ENCODE measurements at places on chromosomes 5 and 9.

GRCh38 chr9:130905125-130905901, 8.7 kb upstream of the QRFP start:
- DNase-seq: no peak

- DNase-seq: no peak
Observed at GRCh38 chr5:104702212-104702611, 1139.6 kb upstream of the NUDT12 start.

DNA sequence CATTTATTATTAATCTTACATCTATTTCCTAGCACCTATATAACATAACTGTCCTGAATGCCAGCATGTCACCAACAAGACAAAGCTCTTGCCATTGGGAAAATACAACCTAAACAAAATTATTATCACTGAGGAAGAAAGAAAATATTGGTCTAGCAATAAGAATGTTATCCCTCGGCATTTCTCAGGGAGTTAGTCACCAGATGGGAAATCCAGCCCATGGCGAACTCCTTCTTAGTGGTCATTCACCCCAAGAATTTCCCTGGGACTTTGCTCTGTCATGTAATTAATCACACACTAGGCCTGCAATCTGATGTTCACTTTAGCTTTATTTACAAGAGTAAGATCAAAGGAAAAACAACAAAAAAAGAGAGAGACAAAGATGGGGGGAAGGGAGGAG, 56.1 kb upstream of the TAS2R1 start:
- DNase-seq: no peak

GRCh38 chr5:92581249-92581648, 999.8 kb downstream of the NR2F1-AS1 start:
- peak; percentile 19 for DNase-seq

DNA sequence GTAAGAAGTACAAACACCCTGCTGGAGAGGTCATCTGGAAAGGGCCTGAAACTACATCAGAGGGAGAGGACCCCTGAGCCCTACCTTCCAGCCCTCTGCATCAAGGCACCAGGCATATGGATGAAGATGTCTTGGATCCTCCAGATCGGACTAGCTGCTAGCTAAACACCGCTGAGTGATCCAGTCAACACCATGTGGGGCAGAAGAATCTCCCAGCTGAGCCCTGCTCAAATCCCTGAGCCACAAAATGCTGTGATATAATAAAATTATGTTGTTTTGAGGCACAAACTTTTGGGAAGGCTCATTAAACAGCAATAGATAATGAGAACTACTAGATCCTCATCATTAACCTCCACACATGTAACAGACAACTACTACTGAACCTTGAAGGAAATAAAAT, 155.2 kb downstream of the FRMD3 start:
- DNase-seq: no peak

GRCh38 chr5:173507171-173507570, 109.3 kb downstream of the BOD1 start:
- DNase-seq: no peak

GRCh38 chr9:33111631-33112030, 35.2 kb upstream of the SMU1 start:
- DNase-seq: no peak

DNA sequence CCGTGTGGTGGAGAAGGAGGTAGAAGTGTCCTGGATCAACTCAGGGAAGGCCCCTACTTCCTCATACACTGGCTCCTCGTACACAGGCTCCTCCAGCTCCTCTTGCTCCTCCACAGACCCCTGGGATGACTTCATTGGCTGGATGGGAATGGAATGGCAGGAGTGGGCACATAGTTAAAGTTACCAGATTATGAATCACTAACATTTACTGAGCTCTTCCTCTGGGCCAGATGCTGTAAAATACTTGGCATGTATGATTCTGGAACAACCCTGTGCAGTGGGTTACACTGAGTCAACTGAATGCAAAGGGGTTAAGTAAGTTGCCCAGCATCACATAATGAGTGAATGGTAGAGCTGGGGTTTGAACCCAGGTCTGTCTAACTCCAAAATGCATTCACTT, 3.1 kb upstream of the FCHSD1 start:
- DNase-seq: no peak

GRCh38 chr9:34620061-34620994, at the start of gene DCTN3:
Gene DCTN3, minus strand, starts transcription at chr9:34620495. Its CDS starts 31 bp downstream, at chr9:34620464.
- peak; percentile 93 for DNase-seq

DNA sequence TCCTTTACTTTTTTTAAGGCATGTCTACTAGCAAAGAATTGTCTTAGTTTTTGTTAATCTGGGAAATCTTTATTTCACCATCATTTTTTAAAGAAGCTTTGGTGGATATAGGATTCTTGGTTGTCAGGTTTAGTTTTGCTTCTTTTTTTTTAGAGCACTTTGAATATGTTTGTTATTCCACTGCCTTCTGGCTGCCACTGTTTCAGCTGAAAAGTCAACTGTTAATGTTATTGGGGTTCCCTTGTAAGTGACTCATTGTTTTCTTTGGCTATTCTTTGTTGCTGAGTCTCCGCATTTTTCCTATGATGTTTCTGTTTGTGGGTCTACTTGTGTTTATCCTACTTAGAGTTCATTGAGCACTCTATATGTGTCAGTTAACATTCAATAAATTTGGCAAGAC, 44.4 kb downstream of the PHAX start:
- DNase-seq: no peak

DNA sequence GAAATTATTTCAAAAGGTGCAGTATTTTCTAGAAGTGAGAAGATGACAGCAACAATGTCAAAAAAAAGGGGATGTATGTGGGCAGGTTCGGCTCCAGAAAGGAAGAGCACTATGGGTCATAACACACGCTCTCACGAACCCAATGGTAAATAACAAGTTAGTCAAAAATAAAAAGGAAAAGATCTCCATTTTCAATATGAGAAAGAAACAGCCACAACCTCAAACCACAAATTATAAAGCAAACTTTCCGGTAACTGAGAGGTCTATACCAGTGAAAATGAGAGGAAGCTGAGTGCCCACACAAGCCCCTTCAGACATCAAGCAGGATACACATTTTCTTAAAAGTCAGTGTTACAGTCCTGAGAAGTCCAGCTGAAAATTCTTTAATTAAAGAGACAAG, 398.5 kb upstream of the RPS23 start:
- DNase-seq: no peak

DNA sequence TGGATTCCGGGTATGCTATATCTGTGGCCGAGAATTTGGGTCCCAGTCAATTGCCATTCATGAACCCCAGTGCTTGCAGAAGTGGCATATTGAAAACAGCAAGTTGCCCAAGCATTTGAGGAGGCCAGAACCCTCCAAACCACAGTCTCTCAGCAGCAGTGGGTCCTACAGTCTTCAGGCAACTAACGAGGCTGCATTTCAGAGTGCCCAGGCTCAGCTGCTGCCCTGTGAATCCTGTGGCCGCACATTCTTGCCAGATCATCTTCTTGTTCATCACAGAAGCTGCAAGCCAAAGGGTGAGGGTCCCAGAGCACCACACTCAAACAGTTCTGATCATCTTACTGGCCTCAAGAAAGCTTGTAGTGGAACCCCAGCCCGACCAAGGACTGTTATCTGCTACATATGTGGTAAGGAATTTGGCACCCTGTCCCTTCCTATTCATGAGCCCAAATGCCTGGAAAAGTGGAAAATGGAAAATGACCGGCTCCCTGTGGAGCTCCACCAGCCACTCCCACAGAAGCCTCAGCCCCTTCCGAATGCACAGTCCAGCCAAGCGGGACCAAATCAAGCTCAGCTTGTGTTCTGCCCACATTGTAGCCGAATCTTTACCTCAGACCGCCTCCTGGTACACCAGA, 23.0 kb downstream of the ZNF474 start:
- DNase-seq: no peak

- no peak for DNase-seq
Observed at GRCh38 chr9:104073770-104074133, 20.4 kb upstream of the SMC2 start.

GRCh38 chr9:27367175-27367798, 70.3 kb upstream of the EQTN start:
- DNase-seq: no peak

DNA sequence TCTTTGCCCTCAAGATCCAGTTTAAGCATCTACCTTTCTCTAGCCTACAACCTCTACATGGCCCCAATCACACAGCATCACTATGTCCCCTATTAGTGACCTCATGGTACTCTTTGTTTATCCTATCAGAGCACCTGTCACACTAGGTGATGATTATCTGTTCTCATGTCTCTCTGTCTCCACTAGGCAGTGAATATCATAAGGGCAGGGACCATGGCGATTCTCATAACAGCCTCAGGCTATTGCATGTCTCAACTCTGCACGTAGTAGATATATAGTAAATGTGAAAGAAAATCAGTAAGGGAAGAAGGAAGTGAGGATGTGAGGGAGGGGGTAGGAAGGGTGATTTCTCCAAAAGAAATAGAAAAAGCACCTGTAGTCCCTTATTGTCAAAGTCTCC, 311.0 kb downstream of the NSG2 start:
- DNase-seq: no peak

DNA sequence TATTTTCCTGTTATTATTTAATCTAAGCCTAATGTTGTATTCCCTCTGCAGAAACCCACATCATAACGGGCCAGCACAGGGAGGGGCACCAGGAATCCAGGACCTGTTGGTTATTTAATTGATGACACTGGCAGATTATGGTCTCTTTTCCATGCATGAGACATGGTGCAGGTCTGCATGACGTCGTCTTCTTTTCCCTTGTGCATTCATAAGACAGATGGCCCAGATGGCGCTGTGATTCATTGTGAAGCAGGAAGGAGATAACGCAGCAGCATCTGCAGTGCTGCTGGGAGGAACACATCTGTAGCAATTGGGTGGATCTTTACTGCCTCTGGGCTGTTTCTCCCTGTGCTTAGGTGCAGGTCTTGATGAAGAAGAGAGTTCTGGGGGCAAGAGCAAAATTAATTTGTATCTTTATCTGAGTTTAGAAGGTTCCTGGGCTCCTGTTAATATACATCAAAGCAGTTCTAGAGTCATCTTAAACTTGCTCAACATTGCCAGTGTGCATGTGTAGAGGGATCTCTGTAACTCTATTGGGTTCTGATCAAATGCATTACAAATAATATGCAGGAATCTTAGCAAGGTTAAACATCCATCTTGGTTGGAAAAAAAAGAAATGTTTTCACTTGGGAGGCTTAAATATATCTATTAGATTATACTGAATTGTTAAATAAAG, 176.1 kb downstream of the PCSK1 start:
- peak; percentile 54 for DNase-seq

All from NCI-H446 (cell line).